Forelimb muscle (tissue), 1 donor: ENCODE measurements at places on chromosomes 16 and 17. TPM values are rescaled to one million over a fixed set of nuclear protein-coding genes. Genes with fewer than 3 reads are reported as not detected.

DNA sequence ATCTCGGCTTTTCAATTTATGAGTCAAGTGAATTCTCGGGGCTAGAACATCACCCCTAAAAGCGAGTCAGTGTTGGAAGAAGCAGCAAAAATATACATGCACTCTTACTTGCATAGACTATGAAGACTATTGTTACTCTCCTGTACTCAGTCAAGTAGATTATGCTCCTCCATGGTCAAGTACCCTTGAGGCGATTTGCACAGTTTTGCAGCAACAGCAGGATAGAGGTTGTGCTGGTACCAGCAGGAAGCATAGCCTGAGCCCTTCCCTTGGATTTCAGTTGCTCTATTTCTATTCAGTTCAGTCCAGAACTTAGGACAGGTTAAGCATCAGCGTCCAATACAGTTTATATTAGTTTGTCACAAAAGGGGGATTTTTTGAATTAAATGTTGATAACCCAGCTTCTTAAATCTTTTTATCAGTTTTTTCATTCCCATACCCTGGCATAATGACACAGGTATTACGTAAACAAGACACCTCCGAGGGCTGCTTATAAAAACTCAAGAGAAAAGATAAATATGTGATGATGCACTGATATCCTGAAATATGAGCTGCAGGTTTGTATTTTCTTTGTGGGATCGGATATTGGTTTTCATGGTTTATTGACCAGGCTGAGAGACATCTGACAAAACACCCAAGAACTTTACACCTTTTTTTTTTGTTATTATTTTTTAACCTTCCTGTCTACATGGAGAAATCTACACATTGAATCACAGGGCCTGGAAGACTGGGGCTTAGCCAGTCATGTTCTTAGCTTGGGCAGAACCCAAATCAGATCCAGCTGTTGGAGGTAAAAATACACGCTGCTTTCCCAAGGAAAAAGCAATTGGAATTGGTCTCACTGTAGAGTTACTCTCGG is 144.1 kb downstream of the PITPNC1 start:
- DNase-seq, result no peak

GRCh38 chr17:16919663-16920627 is 52.0 kb downstream of the TNFRSF13B start:
- DNase-seq, result no peak

DNA sequence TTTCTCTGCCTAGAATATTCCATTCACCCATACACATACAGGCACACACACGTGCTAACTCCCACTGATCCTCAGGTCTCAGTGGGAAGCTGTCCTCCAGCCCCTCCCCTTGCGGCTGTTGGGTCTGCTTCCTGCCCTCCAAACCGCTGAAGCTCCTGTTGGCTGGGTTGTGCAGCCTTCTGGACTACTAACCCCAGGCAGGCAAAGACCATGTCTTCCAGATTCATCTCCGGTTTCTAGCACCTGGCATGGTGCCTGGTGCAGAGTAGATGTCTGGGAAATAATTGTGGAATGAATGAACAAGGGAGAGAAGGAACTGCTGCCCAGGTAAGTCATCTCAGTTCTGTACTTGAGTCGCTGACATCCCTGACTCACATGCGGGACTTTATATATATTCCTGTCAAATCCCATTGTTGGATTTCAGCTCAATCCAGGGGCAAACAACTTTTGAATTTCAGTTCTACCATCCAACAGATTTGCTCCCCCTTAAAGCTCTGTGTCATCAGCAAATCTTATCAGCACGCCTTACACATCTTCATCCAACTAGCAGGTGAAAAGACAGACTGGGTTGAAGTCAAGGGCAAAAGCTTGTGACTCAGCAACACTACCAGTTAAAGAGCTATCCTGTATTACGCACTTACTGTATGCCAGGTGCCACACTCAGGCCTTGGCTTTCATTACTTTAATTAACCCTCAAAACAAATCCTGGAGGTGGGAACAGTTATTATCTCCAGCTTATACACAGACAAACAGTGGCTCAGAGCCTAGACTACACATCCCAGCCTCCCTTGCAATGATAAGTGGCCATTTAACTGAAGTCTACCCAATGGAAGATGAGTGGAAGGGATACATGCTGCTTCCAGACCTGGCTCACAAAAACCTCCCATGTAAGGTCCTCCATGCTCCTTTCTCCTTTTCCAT is 51.1 kb downstream of the SRCIN1 start:
- DNase-seq, result no peak

DNA sequence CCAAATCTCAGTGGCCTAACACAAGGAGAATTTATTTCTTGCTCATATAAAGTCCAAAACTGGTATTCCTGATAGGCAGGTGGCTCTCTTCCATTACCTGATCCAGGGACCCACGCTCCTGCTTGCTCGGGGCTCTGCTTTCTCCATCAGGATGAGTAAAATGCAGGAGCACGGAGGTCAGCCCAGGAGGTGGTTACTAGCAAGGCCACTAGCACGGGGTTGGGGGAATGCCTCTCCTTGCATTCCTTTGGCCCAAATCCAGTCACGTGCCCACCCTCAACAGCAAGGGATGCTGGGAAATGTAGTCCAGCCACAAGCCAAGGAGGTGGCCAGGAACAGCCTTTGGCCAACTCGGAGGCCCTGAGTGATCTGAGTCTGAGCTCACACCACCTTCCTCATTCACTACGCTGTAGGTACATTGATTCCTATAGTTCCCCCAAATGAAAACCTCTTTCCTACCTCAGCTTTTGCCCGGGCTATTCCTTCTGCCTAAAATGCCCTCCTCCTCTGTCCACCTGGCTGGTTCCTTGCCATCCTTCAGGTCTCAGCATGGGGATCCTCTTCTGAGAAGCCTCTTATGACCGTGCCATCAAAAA is 38.3 kb upstream of the HAPSTR1 start:
- DNase-seq, result no peak

DNA sequence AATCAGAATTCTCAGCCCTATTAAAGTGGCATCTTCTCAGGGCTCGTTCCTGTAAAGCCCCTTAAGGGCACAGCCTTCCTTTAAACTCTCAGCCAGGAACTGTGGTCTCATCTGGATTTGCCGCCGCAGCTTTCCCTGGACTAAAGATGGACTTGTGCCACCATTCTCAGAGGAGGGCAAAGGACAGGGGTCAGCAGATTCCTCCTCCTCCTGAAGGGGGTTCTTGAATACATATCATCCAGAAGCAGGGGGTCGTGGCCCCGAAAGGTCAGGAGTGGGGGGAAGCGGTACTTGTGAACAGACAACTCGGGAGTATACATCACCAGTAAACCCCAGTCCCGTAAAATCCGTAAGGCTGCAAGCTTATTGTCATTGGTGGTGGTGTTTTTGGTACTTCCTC is 174.8 kb downstream of the RPTOR start:
- no peak for DNase-seq

- no peak for DNase-seq
These were observed 31.1 kb upstream of the CARMIL2 start for GRCh38 chr16:67613808-67614207.

DNA sequence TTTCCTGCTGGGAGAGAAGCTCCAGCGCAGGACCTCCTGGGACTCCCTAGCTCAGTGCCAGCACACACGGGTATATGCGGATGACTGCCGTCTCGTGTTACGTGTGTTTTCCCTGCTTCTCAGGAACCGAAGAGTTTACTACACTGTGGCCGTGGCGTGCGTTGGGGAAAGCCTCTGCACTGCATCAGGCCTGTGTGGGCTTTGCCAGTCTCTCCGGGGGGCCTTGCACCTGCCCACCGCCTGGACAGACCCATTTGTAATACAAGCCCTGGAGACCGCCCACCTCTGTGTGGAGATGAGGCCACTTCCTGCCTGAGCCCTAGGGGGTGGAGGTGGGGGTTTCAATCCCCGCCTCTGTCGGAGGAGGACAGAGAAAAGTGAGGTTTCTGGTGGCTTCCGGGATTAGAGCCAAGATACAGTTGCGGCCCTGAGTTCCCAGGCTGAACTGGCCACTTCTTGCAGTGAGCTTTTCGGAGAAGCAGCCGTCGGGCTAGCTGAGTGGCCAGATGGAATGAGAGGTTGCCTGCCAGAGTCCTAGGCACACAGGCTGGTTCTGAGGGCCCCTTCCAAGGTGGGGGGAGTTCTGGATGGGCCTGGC is 43.4 kb upstream of the GSE1 start:
- DNase-seq, result no peak

GRCh38 chr16:17380613-17381012 is 90.1 kb downstream of the XYLT1 start:
- no peak for DNase-seq

DNA sequence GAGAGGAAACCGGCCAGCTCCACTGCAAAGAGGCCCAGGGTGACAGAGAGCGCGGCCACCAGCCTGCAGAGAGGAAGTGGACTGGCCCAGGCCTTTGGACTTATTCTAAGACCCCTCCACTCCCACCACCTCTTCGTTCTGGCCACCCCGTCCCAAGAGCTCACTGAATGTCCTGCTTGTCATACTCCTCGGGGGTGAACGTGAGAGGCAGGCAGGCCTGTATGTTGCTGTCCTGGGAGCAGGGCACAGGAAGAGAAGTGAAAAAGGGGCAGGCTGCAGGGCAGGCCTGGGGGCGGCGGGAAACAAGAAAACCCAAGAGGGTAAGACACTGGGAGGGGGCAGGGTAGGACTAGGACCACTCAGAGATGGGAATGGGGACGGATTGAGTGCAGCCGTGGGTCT is 384 bp downstream of the TMEM107 start:
- no peak for DNase-seq

GRCh38 chr17:41717408-41718286 is 5.5 kb downstream of the GAST start:
- DNase-seq, result no peak

DNA sequence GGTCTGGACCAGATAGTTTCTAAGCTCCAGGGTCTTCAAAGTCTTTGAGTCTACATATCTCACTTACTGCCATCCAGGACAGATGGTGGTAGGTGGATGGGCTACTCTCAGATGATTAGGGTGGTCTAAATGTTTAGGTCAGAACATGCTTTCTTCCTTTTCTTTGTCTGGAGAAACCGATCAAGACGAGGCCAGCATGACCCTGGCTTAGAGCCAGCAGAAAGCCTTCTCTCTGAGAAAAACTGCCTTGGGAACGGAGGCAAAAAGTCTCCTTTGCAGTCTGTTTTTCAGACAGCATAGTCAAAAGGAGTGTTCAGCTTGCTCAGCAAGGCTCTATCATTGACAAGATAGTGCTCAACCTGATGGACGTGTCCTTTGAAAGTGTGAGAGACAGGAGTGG is 48.8 kb downstream of the SPACA3 start:
- DNase-seq, result no peak

The TEKT5 gene
- 0.20 TPM for polyA plus RNA-seq

GRCh38 chr17:12519956-12520594 is 145.6 kb upstream of the MYOCD start:
- DNase-seq, result no peak

- no peak for DNase-seq
These were observed 8.7 kb downstream of the PPM1E start for GRCh38 chr17:58764373-58764772.

DNA sequence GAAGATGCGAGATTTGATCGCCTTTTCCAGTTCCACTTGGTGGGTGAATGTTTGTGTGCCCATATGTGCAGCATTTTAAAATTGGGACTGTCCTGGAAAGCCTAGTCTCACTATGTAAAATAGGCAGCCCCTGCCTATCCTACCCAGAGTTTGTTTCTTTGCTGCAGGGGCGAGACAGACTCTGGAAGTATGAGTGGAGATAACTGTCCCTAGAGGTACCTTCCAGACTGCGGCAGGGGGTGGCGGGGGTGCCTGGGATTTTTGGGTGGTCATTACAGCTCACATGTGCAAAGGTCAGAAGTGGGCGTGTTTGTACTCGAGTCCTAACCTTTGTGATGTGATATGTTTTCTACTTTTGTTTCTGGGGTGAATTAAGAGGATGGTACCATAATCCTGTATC is 36.6 kb downstream of the MPRIP start:
- no peak for DNase-seq

GRCh38 chr17:36942631-36943125 is 5.4 kb downstream of the LHX1 start:
- no peak for DNase-seq

DNA sequence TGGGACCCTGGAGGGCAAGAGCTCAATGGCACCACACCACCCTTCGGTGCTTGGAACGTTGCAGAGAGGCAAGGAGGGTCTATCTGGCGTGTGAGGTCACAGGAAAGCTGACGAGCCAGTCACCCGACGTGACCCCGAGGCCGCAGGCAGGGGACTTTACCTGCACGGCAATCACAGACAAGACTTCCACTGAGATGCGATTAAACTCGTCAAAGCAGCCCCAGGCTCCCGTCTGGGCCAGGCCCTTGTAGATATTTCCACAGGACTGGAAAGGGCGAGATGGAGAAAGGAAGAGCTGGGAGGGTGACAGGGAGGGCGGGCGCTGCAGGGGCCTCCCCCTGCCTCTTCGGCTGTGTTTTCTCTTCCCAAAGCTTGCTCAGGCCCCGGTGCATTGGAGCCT is 78.3 kb downstream of the DNAH17 start:
- no peak for DNase-seq

The CHD9NB gene
- polyA plus RNA-seq, result 2.7 TPM

The VPS9D1 gene
- 10.8 TPM for polyA plus RNA-seq

The PRSS36 gene
- polyA plus RNA-seq, result 1.0 TPM

DNA sequence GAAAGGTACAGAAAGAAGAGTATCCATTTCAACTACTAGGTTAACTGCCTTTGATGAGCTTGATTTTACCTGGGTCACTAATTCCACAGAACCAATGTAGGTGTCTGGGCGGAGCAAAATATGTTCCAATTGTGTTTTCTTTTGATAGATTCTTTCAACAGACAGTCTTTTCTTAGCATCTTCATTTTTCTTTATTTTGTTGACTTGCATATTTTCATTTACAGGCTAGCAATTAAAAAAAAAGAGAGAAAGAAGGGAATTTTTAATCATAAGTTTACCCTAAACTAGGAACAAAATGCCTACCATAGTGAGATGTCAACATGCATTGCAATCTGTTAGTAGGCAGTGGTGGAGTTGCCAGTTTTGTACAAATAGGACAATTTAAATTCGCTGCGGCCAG is 1.0 kb downstream of the TOP2A start:
- DNase-seq, result no peak

DNA sequence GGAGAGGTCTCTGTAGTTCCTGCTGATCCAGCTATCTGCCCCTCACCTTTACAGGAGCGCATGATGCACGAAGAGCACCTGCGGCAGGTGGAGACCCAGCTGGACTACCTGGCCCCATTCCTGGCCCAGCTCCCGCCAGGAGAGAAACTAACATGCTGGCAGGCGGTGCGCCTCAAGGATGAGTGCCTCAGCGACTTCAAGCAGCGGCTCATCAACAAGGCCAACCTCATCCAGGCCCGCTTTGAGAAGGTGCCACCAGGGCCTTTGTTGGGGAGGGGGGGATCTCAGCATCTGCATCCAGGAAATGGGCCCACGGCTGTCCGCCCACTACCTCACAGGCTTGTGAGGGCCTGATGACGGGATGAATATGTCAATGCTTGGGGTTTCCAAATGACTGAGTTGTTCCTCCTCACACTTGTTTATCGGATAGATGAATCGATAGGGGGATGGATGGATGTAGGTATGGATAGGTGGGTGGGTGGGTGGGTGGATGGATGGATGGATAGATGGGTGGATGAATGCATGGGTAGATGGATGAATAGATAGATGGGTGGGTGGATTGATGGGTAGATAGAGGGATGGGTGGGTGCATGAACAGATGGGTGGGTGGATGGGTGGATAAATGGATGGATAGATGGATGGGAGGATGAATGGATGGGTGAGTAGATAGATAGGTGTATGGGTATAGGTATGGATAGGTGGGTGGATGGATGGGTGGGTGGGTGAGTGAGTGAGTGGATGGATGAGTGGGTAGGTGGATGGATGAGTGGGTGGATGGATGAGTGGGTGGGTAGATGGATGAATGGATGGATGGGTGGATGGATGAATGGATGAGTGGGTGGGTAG is 7.0 kb upstream of the KATNB1 start:
- DNase-seq, result no peak

- no peak for DNase-seq
These were observed 2.8 kb upstream of the ANKFY1 start for GRCh38 chr17:4266550-4266949.
